ENCODE measurements at places on chromosomes 4 and X.

- DNase-seq, result no peak
Measured at GRCh38 chr4:86558797-86559196, 35.3 kb upstream of the PTPN13 start.

DNA sequence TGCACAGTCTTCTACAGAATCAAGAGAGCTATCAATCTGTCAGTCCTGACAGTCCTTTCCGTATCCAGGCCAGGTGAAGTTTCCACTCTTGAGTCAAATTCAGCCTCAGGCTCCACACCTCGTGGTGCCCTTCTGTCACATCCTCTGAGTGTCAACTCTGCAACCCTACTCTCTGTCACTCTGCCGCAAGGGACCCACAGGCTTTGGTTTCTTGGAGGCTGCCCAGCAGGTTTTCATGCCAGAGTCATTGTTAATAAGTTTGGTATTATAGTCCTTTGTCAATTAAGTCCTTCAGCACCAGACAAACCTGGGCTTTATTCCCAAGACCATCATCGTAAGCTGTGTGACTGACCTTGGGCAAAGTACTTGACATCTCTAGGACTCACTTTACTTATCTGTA lies 83.4 kb upstream of the KLHL13 start:
- DNase-seq, result no peak

DNA sequence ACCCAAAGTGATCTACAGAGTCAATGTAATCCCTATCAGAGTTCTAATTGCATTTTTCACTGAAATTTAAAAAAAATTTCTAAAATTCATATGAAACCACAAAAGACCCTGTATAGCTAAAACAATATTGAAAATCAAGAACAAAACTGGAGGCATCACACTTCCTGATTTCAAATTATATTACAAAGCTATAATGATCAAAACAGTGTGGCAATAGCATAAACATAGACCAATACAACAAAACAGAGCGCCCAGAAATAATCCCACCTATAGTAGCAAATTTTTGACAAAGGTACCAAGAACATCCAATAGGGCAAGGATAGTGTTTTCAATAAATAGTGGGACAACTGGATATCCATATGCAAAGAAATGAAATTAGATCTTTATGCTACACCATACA lies 59.4 kb upstream of the PRKG2 start:
- DNase-seq, result no peak

- DNase-seq, result no peak
Measured at GRCh38 chr4:22457348-22457747, 58.5 kb downstream of the ADGRA3 start.

- peak; percentile 54 for DNase-seq
Measured at GRCh38 chrX:119004920-119005524, 30.6 kb downstream of the LONRF3 start.

DNA sequence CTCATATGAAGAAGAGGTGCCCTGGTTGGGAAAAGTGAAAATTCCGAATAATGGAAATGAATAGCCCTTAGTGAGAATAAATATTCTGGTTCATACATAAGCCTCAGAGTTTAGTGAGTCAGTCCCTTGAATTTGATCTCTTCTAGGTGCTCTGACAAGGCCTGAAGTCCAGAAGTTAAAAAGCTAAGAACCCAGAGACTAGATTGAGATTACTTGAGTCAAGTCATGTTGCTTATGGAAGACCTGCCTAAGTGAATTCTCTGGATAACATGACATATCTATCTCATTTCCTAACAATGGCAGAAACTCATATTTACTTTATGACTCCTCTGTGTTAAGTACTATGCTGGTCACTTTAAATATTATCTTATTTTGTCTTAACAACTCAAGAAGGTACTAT lies 10.5 kb upstream of the PRSS48 start:
- DNase-seq, result no peak

GRCh38 chr4:54368281-54369265 lies 139.5 kb downstream of the PDGFRA start:
- no peak for DNase-seq

- no peak for DNase-seq
Measured at GRCh38 chrX:63658920-63659319, 126.1 kb downstream of the ARHGEF9 start.

GRCh38 chr4:8732092-8732491 lies 139.5 kb downstream of the CPZ start:
- no peak for DNase-seq

- no peak for DNase-seq
Measured at GRCh38 chrX:9429767-9430166, 35.1 kb upstream of the TBL1X start.

DNA sequence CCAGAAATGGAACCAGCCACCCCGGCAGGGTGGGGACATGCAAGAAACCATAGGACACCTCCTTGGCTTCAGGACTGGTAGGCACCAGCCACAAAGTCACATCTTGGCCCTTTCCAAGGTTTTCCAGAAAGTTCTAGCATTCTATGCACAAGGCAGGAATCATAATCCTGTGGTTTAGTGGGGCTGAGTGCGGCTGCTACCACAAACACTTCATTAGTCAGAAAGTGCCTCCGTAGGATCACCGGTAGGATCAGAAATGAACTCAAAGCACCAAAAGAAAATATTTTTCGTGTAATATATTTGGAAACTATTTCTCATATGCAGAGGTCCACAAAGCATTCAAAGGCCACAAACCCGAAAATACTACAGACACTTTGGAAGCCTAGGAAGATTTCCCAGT lies 191.7 kb downstream of the PTTG2 start:
- no peak for DNase-seq

DNA sequence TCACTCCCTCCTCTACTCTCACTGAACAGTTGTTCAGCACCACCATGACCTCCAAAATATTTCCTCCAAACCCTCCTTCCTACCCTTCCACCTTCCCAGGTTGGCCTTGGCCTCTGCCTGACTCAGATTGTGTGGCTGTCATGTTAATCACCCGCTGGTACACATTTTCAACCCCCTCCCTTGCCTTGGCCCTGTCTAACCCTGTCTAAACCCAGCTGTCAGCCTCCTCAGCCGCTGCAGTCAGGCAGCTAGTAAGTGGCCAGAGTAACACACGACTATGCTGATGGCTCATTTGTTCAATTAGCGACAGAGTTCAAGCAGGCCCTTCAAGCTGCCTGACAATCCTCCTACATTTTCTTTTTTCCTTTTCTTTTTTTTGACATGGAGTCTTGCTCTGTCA lies 18.0 kb downstream of the ING2 start:
- DNase-seq, result no peak

GRCh38 chrX:80648023-80648422 lies 161.7 kb downstream of the BRWD3 start:
- no peak for DNase-seq

GRCh38 chrX:101642093-101642492 lies 17.6 kb downstream of the ARMCX2 start:
- no peak for DNase-seq

- no peak for DNase-seq
Measured at GRCh38 chr4:162837241-162837640, 329.4 kb downstream of the NAF1 start.

DNA sequence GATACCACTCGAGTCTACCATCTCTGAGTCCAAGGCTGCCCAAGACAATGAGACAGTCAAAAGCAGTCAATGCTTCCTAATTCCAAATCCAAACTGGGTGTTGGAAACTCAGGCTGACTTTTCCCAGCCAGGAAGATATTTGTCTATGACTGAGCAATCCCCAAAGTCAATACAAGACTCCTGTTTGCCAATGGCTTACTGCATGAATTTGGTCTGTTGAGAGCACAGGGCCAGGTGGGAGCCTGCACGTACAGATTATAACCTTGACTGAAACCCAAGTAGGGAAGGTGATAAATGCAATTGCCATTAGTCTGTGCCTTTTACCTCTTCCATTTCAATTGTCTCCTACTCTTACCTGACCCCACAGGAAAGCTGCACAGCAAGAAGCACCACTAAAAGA lies 72.6 kb upstream of the PPARGC1A start:
- no peak for DNase-seq

- DNase-seq, result no peak
Measured at GRCh38 chr4:88097301-88097700, 61.1 kb downstream of the ABCG2 start.

- DNase-seq, result no peak
Measured at GRCh38 chrX:40262157-40263013, 164.6 kb upstream of the BCOR start.

DNA sequence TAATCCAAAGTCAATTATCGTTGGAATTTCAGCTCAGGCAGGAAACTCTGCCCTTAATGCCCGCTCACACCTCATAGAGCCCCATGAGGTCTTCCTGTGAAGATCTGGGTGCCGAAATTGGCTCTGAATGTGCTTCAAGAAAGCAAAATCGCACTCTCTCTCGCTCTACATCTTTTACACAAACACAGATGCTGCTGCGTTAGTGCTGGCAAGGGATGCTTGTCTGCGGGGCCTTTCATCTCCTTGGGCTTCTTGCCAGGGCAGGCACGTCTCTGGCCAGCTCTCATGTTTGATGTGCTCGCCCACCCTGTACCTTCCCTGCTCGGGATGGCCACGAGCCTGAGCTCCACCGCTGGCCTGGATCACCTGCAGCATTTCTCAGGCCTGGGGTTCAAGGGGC lies 66.5 kb downstream of the CLCN4 start:
- no peak for DNase-seq

GRCh38 chr4:48329193-48329592 lies 12.1 kb upstream of the SLAIN2 start:
- no peak for DNase-seq

DNA sequence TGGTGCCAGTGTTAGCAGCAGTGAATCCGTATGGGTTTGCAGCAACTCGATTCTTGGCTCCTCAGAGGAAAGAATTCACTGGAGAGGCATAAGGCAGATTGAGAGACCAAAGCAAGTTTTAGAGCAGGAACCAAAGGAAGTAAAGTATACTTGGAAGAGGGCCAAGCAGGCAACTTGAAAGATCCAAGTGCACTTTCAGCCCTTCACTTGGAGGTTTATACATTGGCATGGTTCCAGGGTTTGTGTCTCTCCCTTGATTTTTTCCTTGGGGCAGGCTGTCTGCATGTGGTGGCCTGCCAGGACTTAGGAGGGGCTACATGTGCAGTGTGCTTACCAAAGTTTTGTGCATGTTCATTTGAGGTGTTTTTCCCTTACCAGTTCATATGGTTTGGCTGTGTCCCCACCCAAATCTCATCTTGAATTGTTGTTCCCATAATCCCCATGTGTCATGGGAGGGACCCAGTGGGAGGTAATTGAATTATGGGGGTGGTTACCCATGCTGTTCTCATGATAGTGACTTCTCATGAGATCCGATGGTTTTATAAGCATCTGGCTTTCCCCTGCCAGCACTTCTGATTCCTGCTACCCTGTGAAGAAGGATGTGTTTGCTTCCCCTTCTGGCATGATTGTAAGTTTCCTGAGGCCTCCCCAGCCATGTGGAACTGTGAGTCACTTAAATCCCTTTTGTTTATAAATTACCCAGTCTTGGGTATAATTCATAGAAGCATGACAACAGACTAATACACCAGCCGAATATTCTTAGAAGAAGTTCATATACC lies 86.2 kb upstream of the TSPAN5 start:
- DNase-seq, result no peak

GRCh38 chrX:108420481-108420880 lies 17.7 kb downstream of the COL4A6 start:
- DNase-seq, result no peak

GRCh38 chr4:107631560-107631959 lies 88.5 kb downstream of the PAPSS1 start:
- no peak for DNase-seq

- no peak for DNase-seq
Measured at GRCh38 chr4:118313098-118313497, 39.7 kb downstream of the PRSS12 start.

DNA sequence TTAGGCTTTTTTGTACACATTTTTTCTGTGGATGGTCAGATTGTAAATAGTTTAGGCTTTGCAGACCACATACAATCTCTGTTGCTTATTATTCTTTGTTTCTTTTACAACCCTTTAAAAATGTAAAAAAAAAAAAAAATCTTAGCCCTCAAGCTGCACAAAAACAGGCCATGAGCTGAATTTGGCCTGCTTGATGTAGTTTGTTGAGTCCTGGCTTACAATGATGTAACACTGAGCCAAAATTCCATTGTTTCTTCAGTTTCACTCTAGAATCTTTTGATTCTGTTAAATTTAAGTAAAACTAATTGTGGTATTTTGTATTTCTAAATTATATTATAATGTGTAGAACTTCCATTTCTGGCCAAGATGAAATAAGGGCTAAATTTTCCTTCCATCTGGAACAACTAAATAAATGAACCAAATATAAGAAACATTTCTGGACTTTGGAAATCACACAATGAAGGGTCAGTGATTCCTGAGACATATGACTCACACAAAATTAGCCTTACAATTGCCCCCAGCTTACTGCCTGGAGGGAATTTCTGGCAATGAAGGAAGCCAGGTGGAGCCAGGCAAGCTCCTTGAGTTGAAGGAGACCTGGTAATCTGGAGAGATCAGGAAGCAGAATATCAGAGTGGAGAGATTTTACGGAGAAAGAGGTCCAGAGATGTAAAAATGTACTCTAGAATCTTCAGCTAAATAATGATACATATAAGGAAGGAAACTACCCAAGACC lies 29.8 kb downstream of the IQCM start:
- no peak for DNase-seq

DNA sequence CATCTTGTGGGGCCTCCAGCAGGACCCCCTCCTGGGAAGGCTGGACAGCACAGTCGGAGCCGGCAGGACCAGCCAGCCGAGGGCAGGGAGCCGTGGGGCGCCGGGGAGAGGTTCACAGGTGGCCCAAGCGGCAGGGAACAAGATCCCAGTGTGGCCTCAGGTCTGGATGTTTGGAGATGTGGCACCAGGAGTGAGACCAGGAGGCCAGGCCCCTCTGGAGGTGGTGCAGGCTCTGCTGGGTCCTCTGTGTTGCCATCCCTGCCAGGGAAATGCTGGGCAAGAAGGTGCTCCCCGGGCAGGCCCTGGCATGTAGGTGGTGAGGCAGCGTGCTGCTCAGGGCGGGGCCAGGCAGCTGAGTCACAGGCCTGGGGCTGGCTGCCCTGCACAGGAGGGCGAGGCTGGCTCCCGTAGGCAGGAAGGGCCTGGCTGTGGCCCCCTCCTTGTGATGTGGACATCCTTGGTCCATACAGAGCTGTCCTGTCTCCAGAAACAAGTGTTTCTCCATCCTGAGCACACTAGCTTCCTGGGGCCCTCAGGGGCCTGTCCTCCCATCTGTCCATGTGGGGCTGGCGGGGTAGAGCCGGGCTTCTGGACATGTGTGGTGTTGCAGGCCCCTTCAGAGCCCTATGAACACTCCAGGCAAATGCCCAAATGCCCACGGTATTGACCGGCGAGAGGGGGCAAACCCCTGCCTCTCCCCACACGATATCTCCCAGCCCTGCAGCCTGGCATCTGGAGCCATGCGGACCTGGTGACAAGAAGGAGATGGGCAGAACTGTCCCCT lies 4.8 kb upstream of the HGFAC start:
- peak; percentile 25 for DNase-seq

GRCh38 chrX:69311936-69312670 lies 146.8 kb upstream of the PJA1 start:
- no peak for DNase-seq
